ENCODE measurements at places on chromosomes 16 and 17.

- no peak for DNase-seq
These were observed 5.3 kb upstream of the WWOX start for GRCh38 chr16:78094166-78094565.

GRCh38 chr16:58638148-58639036 is 8.8 kb upstream of the CNOT1 start:
- DNase-seq: no peak

DNA sequence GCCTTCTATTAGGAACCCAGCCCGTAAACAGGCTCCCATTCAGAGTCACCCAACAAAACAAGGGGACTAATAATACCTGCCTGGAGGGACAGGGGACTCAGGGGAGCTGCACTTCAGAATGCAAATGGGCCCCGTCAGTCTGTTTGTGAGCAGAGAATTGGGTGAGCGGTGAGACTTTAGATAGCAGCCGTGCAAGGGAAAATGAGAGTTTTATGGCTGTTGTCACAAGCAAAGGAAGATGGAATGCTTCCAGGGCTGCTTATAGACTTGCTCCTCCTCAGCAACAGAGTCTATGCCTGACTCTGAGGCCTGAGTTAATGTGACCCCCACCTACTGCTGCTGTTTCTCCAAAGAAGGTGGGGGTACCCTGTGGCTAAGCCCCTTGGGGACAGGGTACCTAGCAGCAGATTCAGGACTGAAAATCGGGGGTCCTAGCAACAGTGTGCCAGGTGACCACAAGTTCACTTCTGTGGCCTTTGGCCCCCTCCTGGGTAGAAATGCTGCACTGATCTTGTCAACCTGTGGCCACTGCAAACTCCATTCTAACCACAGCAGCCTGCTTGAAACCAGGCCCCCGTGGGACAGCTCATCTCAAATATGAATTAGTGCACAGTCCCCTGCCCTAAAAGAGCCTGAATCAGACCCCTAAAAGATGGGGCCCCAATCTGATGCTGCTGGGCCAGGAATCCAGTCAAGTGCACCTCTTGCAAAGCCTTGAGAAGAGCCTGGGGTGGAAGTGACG is 126.4 kb downstream of the C16orf78 start:
- DNase-seq: no peak

DNA sequence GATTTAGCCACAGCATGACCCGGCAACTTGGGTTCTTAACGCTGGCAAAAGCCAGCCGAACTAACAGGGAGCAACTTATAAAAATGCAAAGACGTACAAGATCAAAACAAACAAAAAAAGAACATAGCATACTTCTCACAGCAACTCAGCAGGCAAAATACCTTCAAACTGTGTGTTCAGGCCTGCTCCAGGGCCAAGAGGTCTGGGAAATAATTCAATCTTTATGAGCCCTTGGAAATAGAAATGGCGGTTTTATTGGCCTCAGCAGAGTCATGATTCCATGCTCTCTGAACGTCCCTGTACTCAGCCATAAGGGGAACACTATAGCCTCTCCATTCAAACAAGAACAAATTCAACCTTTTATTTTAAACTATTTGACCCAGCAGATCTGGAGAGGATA is 101.3 kb upstream of the C17orf78 start:
- no peak for DNase-seq

GRCh38 chr17:44464037-44464436 is 39.2 kb downstream of the GPATCH8 start:
- DNase-seq: no peak
